ENCODE measurements at places on chromosomes 12 and 14.

- no peak for DNase-seq
Measured at GRCh38 chr12:122793685-122794106, 19.3 kb downstream of the CCDC62 start.

GRCh38 chr14:34604995-34605394 lies 25.0 kb downstream of the SNX6 start:
- no peak for DNase-seq

DNA sequence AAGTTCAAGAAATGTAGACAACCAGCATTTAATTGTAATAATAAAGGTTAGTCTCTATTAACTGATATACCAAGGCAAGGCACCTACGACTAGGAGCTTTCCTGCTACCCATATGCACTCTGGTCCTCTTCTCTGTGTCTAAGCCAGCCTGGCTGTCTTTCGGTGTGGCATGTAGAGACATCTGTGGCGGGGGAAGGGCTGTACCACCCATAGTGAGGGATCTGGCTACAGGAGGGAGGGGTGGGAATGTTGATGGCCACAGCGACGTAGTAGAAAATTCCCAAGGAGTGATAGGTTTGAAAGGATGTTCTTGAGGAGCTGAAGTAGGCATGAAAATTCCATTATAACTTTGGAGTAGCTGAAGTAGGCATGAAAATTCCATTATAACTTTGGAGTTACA lies 344.2 kb downstream of the ATP23 start:
- no peak for DNase-seq

DNA sequence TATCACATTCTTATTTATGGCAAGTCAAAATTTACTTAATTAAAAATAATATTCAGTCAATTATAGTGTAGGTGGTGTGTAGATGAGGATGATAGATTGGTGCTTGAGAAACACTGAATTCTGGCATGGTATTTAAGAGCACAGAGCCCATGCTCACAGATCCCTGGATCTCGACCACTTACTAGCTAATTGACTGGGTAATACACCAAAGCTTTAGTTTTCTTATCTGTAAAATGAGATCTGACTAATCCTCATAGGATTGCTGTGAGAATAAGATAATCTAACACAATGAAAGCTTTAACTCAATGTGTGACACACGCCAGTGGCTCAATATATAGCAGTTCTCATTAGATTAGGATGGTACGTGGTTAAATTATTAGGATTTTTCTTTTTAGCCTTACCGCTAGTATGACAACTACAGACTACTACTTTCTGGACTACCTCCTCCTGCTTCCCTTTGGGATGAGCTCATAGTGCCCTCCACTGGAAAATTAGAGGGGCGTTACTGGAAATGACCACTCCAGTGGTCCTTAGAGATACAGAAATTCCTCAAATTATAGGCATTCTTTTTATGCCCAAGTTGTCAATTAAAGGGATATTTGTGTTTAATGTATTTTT lies 482.8 kb upstream of the TBX3 start:
- no peak for DNase-seq

- DNase-seq: no peak
Measured at GRCh38 chr12:20421421-20421820, 53.1 kb downstream of the PDE3A start.

GRCh38 chr14:93906341-93907329 lies 20.5 kb upstream of the FAM181A start:
- DNase-seq: peak; percentile 3

DNA sequence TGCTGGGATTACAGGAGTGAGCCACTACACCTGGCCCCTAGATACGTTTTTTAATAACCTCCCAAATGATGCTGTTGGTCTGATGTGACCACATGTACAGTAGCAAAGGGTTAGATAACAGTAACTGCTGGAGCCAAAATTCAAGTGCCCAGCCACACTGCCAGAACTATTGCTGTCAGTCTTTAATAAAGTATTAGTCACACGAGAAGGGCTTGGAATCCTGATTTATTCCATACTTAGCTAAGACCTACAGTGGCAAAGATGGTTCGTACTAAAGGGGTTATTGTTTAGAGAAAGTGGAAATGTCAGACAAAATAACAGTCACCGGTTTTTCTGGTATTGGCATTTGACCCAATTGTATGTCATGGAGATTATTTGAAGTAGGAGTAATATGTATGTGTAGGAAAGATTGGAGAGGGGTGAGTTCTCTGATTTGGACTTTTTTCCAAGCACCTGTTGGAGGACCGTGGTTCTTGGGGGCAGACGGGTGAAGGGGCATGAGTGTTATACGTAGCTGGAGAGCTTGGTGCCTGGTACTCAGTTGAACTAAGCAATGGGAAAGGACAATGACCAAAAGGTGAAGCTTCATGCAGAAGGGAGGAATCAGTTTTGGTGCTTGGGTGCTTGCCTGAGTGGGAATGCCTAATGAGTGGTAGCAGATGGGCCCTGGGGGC lies 9.7 kb downstream of the TUBA1C start:
- peak; percentile 2 for DNase-seq

DNA sequence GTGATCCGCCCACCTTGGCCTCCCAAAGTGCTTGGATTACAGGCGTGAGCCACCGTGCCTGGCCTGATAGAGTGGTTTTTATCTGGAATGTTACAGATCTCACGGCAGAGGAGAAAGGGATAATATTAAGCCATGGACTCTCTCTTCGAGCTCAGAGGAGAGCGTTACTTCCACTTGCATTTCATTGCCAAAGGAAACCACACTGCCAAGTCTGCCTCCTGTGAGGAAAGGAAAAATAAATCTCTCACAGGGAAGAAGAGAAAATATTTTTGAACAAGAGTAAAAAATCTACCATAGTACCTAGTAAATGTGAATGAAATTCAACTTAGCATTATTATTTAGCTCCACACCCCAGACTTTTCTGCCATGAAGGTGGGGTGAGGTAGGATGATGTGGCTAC lies 319.2 kb upstream of the PRICKLE1 start:
- peak; percentile 38 for DNase-seq

DNA sequence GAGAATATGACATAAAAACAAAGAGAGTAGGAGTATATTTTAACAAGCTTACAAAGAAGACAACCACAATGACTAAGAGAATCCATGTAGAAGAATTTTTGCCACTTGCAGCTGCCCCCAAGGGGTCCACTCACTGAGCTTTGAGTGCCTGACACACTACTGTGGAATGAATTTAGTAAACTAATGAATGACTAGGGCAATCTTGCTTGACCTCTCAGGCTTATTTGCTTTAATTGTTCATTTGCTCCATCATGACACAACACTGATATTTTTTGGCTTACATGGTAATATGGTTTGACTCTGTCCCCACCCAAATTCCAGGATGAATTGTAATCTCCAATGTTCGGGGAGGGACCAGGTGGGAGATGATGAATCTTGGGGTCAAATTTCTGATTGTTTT lies 249.1 kb upstream of the FAR2 start:
- DNase-seq: no peak

DNA sequence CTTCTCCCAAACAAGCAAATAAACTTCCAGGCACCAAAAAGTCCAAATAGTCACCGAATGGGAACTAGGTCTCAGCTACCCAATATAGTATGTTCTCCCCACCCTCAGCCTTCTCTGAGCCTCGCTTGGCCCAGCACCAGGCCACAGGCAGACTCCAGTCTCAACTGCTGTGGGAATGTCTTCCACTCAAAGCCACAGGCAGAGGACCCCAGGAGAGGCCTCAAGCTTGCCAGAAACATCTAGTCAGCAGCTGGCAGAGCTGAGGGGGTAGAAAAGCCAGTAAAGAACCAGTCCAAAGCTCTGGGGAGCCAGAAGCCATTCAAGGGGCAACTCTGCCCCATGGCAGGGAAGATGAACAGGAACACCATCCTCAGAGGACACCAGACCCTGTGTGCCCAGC lies 41.8 kb downstream of the FMNL3 start:
- DNase-seq: peak; percentile 76

DNA sequence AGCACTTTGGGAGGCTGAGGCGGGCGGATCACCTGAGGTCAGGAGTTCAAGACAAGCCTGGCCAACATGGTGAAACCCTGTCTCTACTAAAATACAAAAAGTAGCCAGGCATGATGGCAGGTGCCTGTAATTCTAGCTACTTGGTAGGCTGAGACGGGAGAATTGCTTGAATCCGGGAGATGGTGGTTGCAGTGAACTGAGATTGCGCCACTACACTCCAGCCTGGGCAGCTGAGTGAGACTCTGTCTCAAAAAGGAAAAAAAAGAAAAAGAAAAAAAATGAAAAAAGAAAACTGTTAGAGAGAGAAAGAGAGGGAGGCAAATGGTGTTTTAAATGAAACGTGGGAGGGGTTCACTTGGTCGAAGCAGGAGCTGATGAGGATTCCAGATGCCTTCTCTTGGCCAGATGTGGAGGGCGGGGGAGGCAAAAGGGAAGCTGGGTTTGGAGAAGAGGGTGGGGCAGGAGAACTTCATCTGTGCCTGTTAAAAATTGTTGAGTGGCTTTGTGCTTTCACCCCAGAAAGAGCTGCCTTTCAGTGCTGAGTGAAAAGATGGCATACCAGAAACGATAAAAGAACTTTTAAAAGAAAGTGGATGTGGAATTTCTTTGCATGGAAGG lies 1.1 kb downstream of the EMP1 start:
- DNase-seq: peak; percentile 93

- DNase-seq: no peak
Measured at GRCh38 chr14:21059842-21060613, 2.4 kb downstream of the RNASE8 start.

- no peak for DNase-seq
Measured at GRCh38 chr12:33587784-33588712, 148.4 kb upstream of the SYT10 start.

- DNase-seq: peak; percentile 71
Measured at GRCh38 chr12:4307593-4308333, 13.2 kb upstream of the TIGAR start.

GRCh38 chr14:99575043-99576023 lies 28.7 kb downstream of the CCDC85C start:
- DNase-seq: no peak

DNA sequence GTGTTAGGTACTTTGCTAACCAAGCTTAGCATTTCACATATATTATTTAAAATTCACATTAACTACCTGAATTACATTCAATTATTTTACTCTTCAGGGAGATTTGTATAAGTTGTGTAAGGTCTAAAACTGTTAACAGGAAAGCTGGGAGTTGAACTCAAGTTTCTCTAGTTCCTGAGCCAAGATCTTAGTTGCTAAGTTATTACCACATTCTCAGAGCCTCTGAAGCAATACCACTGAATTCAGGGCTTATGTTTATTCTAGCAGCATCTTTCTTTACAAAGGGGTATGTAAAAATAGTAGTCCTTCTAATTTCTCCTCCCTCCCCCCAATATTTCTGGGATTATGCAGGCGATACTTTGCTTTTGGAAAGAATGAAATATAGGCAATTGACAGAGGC lies 786.8 kb downstream of the DIO2 start:
- DNase-seq: no peak

DNA sequence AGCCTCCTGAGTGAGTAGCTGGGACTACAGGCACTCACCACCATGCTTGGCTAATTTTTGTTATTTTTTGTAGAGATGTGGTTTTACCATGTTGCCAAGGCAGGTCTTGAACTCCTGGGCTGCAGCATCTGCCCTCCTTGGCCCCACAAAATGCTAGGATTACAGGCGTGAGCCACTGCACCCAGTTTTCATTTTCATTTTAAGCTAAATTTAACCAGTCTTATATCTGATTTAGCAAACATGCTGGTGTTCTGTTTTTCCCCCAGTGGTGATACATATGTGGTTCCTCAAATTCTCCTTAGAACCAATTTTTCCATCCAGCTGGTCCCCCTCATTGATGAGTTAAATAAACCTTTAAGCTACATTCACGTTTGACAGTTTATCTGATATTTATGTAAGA lies 43.8 kb upstream of the BICD1 start:
- DNase-seq: no peak

DNA sequence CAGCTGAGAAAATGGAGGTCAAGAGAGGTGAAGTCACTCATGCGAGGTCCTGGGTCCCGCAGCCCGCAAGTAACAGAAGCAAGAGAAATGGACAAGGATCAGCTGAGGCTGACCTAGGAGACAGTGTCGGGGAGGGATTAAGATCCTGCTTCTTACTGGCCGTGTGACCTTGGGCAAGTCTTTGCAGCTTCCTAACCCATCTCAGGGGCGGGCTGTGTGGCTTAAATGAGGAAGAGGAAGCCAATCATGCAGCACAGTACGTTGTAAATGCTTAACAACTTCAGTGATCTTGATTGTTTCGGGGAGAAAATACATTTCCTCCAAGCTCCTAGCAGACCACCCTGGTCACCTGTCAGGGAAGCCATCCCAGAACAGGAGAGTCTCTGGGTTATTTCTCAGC lies 7.1 kb upstream of the PGF start:
- no peak for DNase-seq

GRCh38 chr14:39176263-39177167 lies 1.5 kb downstream of the PNN start:
- DNase-seq: no peak

DNA sequence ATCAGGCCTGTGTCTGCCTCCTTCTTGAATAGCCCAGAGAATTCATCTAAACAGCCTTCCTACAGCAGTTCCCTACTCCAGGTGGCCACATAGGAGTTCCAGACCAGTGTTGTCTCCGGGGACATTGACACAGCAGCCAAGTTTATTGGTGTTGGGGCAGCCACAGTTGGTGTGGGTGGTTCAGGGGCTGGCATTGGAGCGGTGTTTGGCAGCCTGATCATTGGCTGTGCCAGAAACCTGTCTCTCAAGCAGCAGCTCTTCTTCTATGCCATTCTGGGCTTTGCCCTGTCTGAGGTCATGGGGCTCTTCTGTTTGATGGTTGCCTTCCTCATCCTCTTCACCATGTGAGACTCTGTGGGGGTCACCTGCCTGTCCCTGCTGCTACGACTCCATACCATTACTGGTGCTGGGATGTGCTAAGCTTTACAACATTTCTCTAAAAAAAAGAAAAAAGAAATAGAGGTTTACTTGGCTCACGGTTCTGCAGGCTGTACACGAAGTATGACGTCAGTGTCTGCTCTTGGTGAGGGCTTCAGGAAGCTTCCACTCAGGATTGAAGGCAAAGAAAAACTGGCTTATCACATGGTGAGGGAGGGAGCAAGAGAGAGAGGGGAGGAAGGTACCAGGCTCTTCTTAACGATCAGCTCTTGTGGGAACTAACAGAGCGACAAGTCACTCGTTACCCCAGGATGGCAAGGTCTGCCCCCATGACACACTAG lies 57.5 kb downstream of the CHST11 start:
- no peak for DNase-seq

GRCh38 chr12:120825337-120825736 lies 78.8 kb downstream of the SPPL3 start:
- DNase-seq: no peak

GRCh38 chr14:90976101-90976500 lies 84.3 kb downstream of the RPS6KA5 start:
- no peak for DNase-seq

DNA sequence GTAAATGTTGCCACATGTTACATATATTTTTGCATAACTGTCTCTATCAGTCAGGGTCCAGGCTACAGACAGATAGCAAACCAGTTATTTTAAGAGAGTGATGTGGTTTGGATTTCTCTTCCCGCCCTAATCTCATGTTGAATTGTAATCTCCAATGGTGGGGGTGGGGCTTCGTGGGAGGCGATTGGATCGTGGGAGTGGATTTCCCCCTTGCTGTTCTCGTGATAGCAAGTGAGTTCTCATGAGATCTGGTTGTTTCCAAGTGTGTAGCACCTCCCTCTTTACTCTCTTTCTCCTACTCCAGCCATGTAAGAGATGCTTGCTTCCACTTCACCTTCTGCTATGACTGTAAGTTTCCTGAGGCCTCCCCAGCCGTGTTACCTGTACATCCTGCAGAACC lies 704.2 kb upstream of the TBX3 start:
- no peak for DNase-seq
